Skin of body (tissue), 3 donors: ENCODE measurements at places on chromosomes 6 and 20. TPM values are rescaled to one million over a fixed set of nuclear protein-coding genes. Genes with fewer than 3 reads are reported as not detected.

The SLC22A1 gene
- 0.59 TPM for total RNA-seq

The LRRC73 gene
- total RNA-seq: 0.20 TPM

The PDYN gene
- not detected for total RNA-seq

The ABHD16A gene
- total RNA-seq: 36.0 TPM

The TNFAIP3 gene
- 43.9 TPM for total RNA-seq

The GRM1 gene
- 0.10 TPM for total RNA-seq

The CRIP3 gene
- total RNA-seq: 1.1 TPM

The HLA-DMB gene
- 12.7 TPM for total RNA-seq
